Activated CD8-positive, alpha-beta memory T cell treated with anti-CD3 and anti-CD28 coated beads for 1 hour (primary cell): ENCODE measurements at places on chromosomes 7 and 10.

GRCh38 chr7:132451161-132451560, 125.1 kb downstream of the PLXNA4 start:
- DNase-seq, result peak; percentile 8

- DNase-seq, result no peak
Measured at GRCh38 chr7:128067983-128068382, 36.7 kb upstream of the LRRC4 start.

- no peak for DNase-seq
Measured at GRCh38 chr7:92456236-92456635, 9.0 kb downstream of the GATAD1 start.

GRCh38 chr7:151157645-151158329, 9.7 kb downstream of the GBX1 start:
- no peak for DNase-seq

GRCh38 chr7:55488216-55488615, 84.1 kb downstream of the VOPP1 start:
- no peak for DNase-seq

GRCh38 chr10:126734967-126735366, 64.5 kb upstream of the C10orf90 start:
- DNase-seq, result no peak

DNA sequence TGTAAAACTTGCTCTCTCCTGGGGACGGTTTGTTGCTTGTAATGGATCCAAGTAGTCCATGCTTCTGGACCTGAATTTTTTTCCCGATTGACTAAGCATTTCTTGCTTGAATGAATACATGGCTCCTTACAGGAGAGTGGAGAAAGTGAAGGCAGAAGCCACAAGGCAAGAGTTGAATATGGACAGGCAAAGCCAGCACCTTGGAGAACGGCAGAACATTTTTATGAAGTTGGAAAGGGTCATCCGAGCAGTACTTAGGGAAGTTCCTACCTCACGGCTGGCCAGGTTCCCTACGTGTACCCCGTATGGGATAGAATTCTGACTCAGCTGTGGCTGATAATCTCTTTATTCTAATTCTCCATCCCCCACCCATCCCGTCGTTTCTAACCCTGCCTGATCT, 50.6 kb upstream of the MGAM2 start:
- DNase-seq, result no peak

DNA sequence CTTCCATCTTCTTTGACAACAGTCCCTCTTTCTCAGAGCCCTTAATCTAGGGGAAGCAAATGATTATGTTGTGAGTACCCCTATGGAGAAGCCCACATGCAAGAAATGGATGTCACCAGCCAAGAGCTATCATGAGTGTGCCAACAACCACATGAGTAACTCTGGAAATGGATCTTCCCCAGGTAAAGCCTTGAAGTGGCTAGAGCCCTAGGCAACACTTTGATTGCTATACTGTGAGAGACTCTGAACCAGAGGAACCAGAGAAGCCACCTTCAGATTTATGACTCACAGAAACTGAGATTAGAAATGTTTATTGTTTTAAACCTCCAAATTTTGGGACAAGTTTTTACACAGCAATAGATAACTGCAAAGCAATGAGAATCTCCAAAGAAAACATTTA, 60.9 kb upstream of the COL1A2 start:
- no peak for DNase-seq

- no peak for DNase-seq
Measured at GRCh38 chr10:80487421-80487785, 33.3 kb downstream of the TSPAN14 start.

GRCh38 chr10:57338823-57339558, 928.7 kb downstream of the IPMK start:
- DNase-seq, result no peak

GRCh38 chr10:13631594-13631993, 44.8 kb downstream of the PRPF18 start:
- DNase-seq, result no peak

DNA sequence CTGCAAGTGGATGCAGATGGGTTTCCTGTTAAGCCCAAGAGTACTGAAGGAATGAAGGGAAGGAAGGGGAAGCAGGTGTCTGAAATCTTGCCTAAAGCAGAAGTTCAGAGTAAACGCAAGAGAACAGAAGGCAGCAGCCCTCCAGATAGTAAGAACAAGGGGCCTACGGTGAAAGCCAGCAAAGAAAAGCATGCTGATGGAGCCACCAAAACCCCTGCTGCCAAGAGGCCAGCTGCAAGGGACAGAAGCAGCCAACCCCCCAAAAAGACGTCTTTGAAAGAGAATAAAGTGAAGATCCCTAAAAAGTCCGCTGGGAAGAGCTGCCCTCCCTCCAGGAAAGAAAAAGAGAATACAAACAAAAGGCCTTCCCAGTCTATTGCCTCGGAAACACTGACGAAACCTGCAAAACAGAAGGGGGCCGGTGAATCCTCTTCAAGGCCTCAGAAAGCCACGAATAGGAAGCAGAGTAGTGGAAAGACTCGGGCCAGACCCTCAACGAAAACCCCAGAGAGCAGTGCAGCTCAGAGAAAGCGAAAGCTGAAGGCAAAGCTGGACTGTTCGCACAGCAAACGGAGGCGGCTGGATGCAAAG, 152.5 kb downstream of the LCOR start:
- no peak for DNase-seq

DNA sequence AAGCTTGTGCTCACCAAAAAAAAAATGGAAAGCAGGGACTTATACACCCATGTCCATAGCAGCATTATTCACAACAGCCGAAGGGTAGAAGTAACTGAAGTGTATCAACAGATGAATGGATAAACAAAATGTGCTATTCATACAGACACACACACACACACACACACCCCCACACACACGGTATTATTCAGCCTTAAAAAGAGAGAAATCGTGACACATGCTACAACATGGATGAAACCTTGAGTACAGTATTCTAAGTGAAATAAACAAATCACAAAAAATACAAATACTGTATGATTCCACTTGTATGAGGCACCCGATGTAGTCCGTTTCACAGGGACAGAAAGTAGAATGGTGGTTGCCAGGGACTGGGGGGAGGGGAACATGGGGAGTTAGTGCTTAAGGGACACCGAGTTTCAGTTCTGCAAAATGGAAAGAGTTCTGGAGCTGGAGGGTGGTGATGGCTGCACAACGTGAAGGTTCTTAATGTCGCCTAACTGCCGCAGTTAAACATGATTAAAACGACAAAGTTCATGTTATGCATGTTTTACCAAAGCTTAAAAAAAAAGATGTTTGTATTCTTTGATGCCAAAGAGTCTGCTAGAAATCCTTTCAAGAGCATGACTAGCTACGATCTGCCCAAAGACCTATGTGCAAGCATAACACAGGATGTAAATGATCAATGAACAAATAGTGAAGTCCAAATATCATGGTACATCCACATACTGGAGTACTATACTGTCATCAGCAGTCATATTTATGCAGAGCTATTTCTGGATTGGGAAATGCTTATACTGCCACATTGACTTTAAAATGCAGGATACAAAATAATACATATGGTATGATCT, 7.2 kb downstream of the TNS3 start:
- DNase-seq, result no peak

GRCh38 chr7:41503438-41503837, 199.5 kb downstream of the INHBA start:
- no peak for DNase-seq

DNA sequence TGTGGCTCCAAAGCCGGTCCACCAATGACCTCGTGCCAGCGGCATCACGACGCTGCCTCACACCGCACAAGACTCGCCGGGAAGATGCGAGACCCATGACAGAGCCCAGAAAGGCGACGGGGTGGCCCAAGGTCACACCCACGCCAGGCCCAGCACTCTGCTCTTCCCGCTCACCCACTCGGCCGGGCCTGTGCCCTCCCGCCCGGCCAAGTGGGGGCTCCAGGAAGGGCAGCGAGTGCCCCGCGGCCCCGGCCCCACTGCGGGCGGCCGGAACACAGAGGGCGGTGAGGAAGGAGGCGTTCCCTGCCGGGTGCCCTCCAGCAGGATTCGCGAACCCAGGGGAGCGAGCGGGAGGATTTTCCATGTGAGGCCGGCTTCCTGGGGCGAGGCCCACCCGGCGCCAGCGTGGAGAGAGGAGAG, 56.3 kb downstream of the PDGFA start:
- no peak for DNase-seq

GRCh38 chr7:114708646-114709045, 213.2 kb upstream of the MDFIC start:
- DNase-seq, result no peak

DNA sequence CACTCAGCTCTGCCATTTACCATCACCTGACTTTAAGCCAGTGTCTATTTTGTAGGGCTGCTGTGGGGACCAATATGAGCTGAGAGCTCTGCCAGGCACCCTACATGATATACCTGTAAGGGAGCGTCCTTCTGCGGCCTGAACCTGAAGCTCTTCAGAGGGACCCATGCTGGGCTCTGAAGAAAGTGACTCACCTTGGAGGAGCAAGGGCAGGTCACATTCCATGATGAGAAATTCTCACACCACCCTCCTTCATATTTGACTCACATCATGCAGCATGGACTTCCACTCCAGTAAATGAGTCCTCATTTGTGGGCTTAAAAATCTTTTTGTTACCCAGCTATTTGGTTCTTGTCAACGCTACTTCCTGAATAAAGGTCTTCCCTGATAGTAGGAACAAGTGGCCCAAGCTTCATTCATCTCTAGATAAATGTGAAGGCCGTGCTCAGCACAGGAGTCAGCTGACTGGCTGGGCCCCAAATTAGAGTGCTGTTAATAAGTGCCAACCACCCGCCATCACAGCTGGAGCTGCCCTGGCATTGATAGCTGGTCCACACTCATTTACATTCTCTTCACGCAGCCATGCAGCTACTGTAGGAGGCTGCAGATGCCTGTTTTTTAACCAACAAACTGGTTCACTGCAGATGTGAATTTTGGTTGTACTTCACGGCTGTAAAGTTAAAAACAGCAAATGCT, 78.4 kb downstream of the RNF216 start:
- DNase-seq, result no peak

- no peak for DNase-seq
Measured at GRCh38 chr7:142359694-142360279, 101.9 kb upstream of the PRSS58 start.

DNA sequence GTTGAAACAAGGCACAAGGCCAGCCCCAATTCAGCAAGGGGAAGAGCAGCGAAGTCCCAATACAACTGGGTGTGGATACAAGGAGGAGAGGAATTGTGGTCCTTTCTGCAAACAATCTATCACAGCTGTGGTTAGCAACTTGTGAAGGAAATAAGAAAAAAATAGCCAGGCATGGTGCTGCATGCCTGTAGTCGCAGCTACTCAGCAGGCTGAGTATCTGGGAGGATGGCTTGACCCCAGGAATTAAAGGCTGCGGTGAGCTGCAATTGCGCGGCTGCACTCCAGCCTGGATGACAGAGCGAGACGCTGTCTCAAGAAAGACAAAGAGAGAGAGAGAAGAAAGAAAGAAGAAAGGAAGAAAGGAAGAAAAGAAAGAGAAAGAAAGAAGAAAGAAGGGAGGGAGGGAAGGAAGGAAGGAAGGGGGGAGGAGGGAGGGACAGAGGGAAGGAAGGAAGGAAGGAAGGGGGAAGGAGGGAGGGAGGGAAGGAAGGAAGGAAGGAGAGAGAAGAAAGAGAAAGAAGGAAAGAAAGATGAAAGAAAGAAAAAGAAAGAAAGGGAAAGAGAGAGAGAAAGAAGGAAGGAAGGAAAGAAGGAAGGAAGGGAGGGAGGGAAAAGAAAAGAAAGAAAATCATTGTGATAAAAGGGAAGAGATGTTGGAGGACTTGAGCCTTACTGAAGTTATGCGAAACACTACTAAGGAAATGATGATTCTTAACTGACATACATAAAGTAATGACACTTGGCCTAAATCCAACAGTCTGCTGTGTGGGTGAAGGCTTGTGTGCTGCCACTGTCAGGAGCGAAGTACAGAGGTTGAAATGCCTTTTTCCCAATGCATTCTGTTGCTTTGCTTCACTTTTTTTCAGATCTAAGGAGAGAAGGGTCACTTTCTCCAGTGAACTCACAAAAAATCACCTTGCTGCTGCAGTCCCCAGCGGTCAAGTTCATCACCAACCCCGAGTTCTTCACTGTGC, 117.0 kb upstream of the STK17A start:
- no peak for DNase-seq

- no peak for DNase-seq
Measured at GRCh38 chr10:110498982-110499795, 1.5 kb downstream of the DUSP5 start.

- DNase-seq, result no peak
Measured at GRCh38 chr7:146214842-146215241, 98.2 kb downstream of the CNTNAP2 start.

DNA sequence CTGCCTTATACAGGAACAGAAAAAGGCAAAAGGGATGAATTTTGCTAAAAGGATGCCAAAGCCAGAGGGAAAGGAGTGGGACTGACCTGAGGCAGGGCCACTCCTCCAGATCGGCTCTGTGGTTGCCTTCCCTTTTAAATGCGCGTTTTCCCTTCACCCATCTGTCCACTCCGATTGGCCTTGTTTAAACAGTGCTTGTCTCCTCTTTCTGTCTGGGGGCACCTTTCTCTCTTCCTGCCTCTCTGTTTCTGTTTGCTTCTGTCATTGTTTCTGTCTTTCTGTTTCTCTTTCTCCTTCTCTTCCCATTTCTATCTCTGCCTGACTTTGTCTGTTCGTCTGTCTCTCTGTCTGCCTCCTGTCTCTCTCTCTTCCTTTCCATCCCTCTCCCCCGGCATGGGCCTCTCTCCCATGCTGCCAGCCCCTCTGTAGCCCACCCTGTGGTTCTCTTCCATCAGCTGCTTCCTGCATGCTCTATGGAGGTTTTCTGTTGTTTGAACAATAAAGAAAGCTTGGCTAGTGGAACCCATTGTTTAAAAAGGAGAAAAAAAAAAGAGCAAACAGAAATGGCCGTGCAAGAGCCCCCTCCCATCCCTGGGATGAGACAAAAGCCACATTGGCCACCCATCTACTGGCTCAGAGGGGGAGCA, 29.5 kb upstream of the HSPB1 start:
- no peak for DNase-seq

DNA sequence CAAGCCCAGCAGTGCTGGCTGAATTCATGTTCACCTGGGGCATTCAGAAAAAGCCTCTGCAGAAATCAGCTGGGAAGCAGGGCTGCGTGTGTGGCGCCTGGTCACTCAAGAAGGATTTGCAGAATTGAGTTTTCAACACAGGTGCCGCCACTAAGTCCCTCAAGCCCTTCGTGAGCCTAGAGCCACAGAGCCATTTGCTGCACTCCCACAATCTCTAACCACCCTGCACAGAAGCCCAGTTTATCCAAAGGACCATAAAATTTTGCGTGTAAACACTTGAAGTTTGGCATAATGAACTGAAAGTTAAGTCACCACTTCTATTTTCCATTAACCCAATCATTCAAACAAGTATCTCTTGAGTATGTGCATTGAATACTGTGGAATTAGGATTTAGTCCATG, 136.2 kb downstream of the DIP2C start:
- DNase-seq, result no peak
